ENCODE measurements at places on chromosomes 16 and 17.
A peak's percentile ranks its signal among the peaks of the same experiment; 100 is the strongest.

DNA sequence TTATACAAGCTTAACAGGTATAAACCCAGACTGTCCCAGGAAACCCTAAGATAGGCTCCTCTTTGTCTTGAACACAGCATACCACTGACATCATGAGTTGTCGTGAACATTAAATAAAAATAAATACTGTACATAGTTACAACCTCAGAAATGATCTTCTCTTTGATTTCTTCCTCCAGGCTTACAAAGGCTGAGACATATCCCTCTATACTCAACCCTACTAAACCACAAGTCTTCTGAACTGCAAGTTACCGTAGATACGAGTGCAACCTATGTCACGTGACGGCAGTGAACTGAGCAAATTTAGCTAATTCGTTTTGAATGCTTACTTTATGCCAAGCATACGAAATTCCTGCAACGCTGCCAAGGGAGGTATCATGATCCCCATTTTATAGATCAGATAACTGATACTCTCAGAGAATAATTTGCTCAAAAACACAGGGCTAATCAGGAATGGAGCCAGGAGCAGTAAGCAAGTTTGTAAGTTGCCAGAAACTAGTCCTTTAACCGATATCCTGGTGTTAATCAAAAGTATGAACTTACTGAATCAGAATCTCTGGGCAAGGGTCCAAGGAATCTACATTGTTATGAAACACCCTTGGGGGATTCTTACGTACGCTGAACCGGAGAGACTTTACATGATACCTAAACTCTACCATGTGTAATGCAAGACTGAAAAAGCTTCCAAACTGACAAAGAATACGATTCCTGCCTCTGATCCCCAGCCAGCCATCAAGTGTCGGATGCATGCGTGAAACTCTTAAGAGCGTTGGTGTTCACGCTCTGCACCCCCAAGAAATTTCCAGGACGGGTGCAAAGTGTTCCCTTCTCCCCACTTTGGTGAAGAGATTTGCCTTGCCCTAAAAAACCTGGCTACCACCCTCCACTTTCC, 106.2 kb downstream of the XYLT1 start:
- no peak for DNase-seq

DNA sequence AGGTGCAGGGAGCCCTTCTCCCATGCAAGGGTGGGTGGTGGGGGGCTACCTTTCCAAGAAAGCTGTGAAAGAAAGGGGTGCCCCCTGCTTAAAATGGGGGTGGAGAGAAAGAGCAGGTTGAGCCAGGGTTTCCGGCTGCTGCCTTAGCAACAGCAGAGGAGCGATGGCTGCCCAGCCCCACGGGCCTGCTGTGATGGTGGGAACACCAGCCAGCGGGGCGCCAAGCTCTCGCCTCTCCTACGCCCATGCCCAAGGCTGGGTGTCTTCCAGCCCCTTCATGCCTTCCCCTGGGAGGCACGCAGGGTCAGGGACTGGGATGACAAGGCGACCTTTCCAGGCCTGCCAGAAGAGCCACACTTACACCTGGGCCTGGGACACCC, 3.0 kb downstream of the FMNL1 start:
- no peak for DNase-seq

GRCh38 chr17:6706996-6707395, 6.2 kb downstream of the SLC13A5 start:
- DNase-seq: no peak

DNA sequence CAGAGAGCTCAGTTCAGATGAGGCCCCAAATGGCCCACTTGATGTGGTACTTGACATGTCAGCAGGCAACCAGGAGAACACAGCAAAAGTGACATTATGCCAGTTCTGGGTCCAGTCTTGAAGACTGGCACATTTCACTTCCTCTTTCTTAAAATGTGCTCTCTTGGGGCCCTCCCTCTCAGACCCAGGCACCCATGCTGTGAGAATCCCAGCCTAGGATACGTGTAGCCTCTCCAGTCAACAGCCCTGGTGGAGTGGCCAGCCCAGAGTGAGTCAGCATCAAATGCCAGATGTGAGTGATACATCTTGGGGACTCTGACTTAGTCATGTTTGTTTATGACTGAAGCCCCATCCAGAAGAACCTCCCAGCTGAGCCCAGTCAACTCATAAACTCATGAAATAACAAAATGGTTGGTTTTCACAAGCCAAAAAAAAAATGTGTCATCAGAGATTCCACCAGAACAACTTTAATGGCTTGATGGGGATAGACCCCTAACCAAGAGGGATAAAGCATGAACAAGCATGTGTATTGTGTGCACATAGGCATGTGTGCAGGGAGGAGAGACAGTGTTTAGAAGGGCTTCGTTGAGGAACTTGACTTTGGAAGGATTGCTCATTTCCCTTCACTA, 82.5 kb upstream of the TNRC6C start:
- DNase-seq: peak; percentile 11

GRCh38 chr17:75650874-75651273, 16.1 kb downstream of the RECQL5 start:
- DNase-seq: no peak

GRCh38 chr17:82153745-82154375, 55.8 kb upstream of the FASN start:
- peak; percentile 85 for DNase-seq

- no peak for DNase-seq
These were observed 19.3 kb downstream of the CNTROB start for GRCh38 chr17:7951143-7951792.

GRCh38 chr17:58492238-58493121, 4.3 kb upstream of the HSF5 start:
- peak; percentile 77 for DNase-seq

DNA sequence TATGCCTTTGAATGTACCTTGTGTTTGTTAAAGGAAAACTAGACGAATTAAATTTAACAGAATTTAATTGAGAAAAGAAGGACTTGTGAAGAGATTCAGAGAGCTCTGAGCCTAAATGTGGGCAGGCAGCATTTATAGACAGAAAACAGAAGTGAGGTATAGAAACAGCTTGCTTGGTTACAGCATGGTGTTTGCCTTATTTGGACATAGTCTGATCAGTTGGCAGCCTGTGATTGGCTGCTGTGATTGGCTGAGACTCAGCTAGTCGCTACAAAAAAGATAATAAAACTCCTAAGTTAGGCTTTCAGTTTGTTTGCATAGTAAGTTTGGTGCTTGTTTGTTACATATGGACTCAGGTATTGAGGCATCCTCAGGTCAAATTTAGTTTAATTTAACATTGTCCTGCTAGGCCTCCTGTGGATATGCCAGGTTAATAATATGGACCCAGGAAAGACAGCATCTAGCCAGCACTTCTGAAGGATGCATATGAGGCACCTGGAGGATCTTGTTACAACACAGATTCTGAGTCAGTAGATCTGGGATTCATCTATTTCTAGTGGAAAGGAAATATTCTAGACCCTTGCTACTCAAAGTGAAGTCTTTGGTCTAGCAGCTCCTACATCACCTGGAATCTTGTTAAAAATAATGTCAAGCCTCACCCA, 43.4 kb downstream of the SLFN5 start:
- peak; percentile 2 for DNase-seq

DNA sequence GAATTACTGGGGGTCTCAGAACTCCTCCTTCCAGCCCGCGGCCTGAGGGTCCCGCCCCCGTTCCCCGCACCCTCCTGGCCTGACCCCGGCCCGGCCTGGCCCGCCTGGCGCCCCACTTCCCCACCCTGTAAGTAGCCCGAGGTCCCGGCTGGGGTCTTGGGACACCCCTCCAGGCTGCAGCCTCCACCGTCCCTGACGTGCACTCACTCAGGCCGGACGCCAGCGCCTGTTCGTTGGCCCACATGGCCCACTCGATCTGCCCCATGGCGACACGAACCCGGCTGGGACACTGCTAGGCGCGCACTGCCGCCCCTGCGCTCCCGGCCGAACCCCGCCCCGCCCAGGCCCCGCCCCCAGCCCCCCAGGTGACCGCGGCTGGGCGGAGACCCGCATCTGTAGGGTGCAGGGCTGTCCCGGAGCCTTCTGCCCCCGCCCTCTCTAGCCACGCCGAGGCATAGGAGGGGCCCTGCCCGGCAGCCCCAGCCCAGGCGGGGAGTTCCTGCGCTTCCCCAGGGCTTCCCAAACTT, at the start of gene CYBA:
Gene CYBA (minus strand): TSS at position 305 of the 527 bp plus-strand sequence. CDS start 40 bp downstream, at position 265.
- no peak for DNase-seq

DNA sequence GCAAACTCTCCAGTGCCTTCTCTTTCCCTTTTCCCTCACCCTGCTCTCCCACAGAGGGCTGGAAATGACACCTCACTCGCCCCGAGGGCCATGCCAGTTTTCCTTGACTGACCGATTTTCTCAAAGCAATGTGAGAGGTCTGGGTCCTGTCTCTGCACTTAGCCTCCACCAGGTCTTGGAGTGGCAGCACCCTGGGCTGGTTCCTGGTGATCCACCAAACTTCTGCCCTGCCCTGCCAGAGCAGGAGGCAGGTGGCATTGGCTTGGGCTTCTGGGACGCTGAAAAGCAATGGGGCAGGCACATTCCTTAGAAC, 97.5 kb downstream of the RAB11FIP4 start:
- DNase-seq: no peak

DNA sequence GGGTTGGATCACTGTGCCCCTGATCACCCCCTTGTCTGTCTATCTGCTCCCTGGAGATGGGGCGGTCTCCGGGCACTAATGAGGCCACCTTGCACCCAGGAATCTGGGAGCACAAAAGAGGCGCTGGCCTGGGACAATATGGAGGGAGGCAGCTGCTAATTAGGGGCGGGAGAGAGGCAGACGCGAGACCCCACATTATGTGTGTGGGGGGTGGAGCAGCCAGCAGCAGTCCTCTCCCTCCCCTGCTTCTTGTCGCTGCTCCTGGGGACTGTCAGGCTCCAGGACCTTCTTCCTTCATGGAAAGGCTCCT, 324 bp upstream of the HCRT start:
- DNase-seq: no peak

DNA sequence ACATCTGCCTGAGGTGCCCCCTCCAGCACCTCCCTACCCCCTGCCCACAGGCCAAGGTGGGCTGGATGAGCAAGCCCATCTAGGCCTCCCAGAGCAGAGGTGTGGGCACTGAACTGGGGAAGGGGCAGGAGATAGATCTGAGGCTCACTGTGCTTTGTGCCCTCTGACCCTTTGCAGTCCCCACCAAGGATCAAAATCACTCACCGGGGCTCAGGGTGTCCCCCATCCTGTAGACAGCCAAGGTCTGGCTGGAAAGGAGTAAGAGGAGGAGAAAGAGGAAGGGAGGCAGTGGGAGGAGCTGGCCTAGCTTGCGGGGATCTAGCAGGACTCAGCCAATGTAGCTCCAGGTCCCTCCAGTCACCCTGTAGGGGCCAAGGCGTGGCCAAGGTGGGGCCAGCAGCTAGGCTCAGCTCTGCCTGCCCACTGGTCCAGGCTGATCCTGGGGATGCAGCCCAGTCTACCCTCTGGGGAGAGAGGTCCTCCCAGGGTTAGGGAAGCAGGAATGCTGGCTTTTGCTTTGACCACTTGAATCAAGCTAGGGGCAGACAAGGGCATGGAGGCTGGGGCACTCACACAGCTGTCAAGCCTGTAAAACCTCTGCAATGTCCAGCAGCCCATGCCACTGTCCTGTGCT, 1.8 kb downstream of the SLC12A4 start:
- no peak for DNase-seq

DNA sequence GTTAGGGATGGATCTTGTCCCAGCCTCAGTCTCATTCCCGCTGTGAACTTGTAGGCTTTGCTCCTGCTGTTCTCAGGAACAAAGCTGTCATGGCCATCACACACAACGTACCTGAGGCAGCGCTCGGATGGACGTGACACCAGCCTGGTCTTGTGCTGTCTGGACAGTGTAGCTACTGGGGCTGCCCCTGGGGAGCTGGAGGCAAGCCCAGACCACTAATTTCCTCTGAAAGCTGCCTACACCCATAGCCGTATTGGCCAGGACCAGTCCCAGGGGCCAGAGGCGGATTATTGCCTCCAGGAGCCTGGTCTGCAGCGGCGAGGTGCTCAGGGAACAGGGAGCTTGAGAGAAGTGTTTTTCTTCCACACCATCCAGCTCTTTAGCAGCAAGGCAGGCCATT, 11.7 kb downstream of the ZNHIT3 start:
- no peak for DNase-seq

DNA sequence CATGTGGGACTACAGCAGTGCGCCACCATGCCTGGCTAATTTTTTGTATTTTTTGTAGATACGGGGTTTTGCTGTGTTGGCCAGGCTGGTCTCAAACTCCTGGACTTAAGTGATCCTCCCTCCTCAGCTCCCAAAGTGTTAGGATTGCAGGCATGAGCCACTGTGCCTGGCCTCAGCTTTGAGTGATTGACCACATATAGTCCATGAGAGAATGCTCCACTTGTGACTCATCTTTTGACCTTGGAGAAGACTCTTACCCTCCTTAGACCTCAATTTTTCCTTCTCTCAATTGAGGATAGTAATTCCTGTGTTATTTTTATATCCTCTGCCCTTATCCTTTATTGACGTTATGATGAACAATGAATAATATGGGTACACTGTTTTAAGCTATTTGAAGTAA, 30.9 kb upstream of the DUSP14 start:
- DNase-seq: peak; percentile 70

DNA sequence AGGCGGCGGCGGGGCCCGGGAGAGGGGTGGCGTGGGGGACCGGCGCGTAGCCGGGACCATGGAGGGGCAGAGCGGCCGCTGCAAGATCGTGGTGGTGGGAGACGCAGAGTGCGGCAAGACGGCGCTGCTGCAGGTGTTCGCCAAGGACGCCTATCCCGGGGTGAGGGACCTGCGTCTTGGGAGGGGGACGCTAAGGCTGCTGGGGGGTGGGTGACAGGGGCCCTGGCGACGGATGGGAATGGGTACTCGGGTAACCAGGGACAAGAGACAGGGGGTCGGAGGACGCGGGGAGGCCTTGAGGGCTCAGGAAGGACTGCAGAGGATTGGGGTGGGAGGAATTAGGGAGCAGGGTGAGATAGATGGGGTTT, 243 bp downstream of the RND2 start:
- no peak for DNase-seq

Data from PC-3 (cell line).